ENCODE measurements at places on chromosomes 2 and 18.
A peak's percentile ranks its signal among the peaks of the same experiment; 100 is the strongest.

GRCh38 chr2:132415915-132416722 lies 486 bp upstream of the GPR39 start:
- DNase-seq: peak; percentile 99

DNA sequence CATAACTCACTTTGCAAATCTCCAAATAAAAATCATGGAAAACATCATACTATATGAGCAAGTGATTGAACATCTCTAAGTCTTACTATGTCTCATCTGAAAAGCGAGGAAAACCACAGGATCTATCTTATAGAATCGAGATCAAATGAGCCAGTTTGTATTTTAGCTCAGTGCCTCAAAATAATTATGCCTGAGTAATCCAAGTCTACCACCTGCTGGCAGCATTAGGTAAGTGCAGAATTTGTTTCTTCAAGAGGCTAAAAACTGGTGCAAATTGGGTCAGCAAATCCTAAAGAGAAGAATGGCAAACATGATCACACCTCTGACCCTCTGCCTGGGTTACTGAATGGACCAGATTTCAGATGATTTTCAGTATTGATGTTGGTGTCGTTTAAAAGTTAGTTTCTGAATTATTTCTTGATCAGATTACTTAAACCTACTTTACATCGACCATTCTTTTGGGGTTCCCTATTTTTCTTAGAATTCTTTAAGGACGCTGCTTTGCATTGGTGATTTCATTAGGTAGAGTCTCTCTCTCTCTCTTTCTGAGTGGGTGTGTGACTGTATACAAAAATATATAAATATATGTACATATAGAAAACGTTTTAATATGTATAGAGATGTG lies 12.7 kb upstream of the FHOD3 start:
- DNase-seq: peak; percentile 24

DNA sequence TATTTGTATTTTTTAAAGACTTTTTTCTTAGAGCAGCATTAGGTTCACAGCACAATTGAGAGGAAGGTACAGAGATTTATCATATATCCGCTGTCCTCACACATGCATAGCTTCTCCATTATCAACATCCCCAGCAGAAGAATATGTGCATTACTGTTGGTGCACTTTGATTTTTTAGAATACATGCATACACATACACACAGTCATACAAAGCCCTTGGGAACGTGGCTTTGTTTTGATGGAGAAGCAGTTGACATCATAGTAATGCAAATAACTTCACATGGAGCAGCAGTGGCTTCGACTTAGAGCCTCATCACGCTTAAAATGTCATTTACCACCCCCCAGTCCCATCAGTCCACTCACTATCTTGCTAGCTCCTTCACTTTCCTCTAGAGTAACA lies 26.5 kb downstream of the CYP26B1 start:
- no peak for DNase-seq

DNA sequence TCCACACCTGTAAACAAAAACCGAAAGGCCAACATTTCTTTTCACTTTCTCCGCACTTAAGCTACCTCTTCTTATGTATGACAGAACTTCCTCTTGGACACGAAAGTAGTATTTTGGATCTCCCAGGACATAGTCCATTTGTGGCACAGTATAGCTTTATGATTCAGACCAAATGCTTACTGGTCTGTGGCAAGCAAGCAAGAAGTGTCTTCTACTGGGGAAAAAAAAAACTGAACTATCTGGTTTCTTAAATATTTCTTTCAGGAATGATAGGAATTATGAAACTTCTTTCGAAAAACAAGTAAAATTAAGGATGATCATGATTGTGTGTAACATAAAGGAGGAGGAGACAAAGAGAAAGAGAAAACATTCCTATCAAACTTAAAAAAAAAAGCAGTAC lies 33.6 kb downstream of the SRBD1 start:
- no peak for DNase-seq

- no peak for DNase-seq
Observed at GRCh38 chr2:8169443-8169842, 512.4 kb upstream of the ID2 start.

- no peak for DNase-seq
Observed at GRCh38 chr18:34281290-34281689, 56.6 kb upstream of the NOL4 start.

DNA sequence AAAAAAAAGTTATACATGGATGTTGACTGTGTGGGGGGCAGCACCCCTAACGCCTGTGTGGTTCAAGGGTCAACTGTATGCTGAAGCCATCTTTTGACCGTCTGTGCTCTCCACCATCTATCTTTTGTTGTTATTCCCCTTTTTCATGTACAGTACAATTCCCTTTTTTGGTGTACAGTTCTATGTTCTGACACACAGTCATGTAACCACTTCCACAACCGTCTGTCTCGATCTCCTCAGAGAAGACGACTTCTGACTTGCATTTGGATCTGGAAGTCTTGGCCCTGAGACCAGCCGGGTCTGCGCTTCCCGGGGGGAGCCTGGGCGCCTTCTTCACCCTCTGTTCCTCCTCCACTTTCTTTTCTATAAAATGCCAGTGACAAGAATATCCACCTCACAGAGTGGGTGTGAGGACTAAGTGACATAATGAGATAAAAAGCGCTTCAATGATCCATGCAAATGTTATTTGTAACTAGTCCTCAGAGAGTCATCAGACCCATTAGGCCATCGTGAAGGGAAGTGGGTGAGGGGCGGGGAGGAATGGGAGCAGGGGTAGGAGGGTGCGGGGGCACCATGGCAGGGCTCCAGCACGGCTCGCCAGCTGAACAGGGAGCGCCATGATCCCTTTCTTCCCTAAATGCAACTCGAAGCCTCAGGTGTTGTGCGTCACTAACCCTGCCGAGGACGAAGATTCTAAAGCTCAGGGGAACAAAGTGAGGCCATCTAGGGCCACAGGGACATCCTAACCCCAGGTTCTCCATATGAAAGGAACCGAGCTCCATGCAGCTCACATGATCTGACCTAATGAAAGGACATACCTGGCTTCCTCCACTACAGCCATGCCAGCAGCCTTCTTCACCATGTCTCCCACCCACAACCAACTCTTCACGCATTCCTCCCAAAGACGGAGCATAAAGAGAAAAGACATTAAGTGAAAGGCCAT lies 16.6 kb downstream of the ADCY3 start:
- DNase-seq: no peak

- DNase-seq: no peak
Observed at GRCh38 chr2:94958245-94958644, 67.3 kb upstream of the MAL start.

GRCh38 chr2:232658217-232658785 lies 24.9 kb downstream of the EFHD1 start:
- no peak for DNase-seq

- DNase-seq: peak; percentile 36
Observed at GRCh38 chr2:180607514-180608049, 372.8 kb upstream of the UBE2E3 start.

GRCh38 chr2:170846314-170846713 lies 29.6 kb downstream of the GAD1 start:
- no peak for DNase-seq

- DNase-seq: no peak
Observed at GRCh38 chr2:143261986-143262385, 132.8 kb downstream of the ARHGAP15 start.

DNA sequence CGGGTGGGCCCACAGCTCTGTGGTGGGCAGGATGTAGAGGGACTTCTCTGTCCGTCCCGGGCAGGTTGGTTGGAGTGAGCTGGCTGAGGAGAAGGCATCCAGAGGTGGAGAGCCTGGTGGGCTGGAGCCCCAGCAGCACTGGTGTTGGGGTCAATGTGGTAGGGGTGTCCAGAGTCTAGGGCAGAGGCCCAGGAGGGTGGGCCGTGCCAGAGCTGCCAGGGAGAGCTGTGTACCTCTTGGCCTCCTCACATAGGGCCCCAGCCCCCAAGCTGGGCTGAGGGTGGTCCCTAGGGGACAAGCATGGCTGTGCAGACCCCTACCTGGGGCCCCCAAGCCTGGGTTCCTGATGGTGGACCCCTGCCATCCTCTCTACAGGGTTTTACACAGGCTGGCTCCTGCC lies 16.0 kb downstream of the ANO7 start:
- no peak for DNase-seq

DNA sequence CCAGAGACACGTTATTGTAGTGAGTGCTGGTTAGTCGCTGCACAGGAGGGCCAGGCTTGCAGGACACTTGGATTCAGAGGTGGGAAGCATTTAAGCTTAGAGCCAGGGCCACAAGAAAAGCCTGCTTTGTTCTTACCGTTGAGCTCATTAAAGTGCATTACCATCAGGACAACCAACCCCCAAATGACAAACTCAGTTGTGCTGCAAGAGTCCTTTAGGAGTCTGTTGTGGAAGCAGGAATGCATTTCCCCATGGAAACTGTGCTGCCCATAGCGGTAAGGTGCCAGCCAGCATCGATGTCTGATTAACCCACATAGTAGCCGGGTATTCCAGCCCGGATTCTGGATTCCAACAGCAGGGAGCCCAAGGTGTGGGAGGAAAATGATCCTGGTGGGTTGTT lies 23.4 kb upstream of the REEP1 start:
- DNase-seq: no peak

GRCh38 chr2:199381531-199381930 lies 76.2 kb downstream of the SATB2 start:
- no peak for DNase-seq

DNA sequence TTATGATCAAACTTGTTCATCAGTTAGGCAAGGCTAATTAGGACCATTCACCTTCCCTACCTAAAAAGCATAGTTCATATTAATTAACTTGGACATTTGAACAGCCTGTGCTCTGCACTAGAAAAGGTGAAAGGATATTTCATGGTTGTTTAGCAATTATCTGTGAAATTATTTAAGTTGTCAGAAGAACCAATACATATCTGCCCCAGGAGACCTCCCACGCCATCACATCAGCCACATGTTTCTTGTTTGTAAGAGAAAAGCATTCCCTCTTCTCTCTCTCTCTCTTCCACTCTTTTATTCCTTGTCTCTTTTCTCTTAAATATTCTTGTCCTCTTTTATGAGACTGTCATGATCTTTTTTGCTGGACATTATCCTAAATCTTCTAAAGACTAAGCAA lies 282.0 kb upstream of the RND3 start:
- no peak for DNase-seq

- DNase-seq: no peak
Observed at GRCh38 chr18:45670281-45670962, 53.6 kb upstream of the SLC14A1 start.

- no peak for DNase-seq
Observed at GRCh38 chr18:59867337-59868104, 32.3 kb upstream of the PMAIP1 start.

GRCh38 chr2:222424729-222425671 lies 657 bp downstream of the SGPP2 start:
- peak; percentile 15 for DNase-seq

DNA sequence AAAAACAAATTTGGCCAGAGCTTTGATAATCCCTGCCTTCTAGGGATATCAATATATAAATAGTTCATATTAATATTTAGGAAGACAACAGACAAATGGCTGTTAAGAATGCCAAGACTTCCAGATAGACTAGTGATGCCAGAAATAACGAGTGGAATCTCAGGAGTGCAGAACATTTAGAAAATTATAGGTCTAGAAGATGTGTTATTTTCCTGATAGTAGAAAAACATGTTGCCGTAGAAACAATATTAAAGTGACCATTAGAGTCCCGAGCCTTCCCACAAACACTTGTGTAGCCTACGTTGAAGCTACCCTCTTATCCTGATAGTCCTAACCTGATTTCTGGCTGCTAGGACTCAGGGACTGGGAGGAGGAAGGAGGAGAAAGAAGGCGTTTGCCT lies 54.3 kb upstream of the ITGA6 start:
- no peak for DNase-seq

GRCh38 chr18:36205166-36205565 lies 17.9 kb downstream of the MOCOS start:
- DNase-seq: no peak

DNA sequence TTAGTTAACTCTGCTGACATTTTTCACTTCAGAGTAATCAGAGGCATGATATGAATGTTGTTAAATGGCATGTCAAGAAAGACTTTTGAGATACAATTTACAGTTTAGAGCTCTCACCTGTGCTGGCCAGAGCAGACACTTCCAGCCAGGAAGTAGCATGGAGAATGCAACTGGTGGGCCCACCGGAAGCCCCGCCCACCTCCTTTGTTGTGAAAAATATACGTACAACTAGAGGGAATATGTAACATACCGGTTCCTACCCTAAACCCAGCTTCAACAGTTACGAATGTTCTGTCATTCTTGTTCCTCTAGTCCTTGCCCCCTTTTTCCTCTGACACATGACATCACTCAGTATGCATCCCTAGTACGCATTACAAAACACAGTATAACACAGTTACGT lies 70.2 kb upstream of the ITM2C start:
- no peak for DNase-seq

DNA sequence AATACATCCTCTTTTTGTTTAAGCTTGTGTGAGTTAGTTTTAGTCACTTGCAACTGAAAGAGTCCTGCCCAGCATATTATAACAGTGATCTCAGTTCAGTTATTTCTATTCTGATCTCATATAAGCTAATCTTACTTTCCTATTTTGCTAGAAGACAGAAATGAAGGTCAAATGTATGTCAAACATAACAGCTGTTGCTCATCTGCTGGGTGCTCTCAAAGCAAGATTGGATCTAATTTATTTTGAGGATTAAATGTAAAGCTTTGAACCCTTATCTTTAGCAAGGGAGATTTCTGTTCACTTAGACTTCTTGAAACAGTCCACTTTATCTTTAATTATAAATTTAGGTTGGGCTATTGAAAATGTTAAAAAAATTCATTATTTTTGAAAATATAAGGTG lies 31.2 kb downstream of the CRYGD start:
- no peak for DNase-seq

DNA sequence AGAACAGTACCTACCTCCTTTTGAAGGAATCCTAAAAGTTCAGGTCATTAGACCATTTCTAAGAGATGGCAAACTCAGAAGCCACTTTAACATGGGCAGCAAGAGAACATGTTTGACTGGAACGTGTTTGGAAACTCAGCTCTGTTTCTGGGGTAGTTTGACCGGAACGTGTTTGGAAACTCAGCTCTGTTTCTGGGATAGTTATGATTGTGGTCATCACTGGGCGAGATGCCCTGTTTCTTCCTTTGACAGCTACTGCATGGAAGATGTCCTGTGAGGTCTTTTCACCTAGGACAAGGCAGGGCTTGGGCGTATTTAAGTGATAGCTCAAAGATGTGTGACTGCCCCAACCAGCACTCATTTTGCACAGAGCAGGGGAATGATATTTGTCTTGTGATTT lies 19.9 kb upstream of the SERPINB13 start:
- DNase-seq: no peak

- DNase-seq: no peak
Observed at GRCh38 chr2:41768310-41768709, 279.5 kb upstream of the PKDCC start.

- no peak for DNase-seq
Observed at GRCh38 chr18:77144046-77144445, 11.5 kb upstream of the MBP start.

- no peak for DNase-seq
Observed at GRCh38 chr2:169546756-169547155, 26.9 kb downstream of the FASTKD1 start.

Data from Caco-2 (cell line).